Upper lobe of left lung (tissue), 6 donors: ENCODE measurements at places on chromosomes 2 and 18. TPM values are rescaled to one million over a fixed set of nuclear protein-coding genes. Genes with fewer than 3 reads are reported as not detected.
A peak's percentile ranks its signal among the peaks of the same experiment; 100 is the strongest.

- no peak for DNase-seq
Observed at GRCh38 chr2:52936029-52936428, 831.6 kb upstream of the CHAC2 start.

Gene ARHGEF33
- total RNA-seq = 0.37 TPM

DNA sequence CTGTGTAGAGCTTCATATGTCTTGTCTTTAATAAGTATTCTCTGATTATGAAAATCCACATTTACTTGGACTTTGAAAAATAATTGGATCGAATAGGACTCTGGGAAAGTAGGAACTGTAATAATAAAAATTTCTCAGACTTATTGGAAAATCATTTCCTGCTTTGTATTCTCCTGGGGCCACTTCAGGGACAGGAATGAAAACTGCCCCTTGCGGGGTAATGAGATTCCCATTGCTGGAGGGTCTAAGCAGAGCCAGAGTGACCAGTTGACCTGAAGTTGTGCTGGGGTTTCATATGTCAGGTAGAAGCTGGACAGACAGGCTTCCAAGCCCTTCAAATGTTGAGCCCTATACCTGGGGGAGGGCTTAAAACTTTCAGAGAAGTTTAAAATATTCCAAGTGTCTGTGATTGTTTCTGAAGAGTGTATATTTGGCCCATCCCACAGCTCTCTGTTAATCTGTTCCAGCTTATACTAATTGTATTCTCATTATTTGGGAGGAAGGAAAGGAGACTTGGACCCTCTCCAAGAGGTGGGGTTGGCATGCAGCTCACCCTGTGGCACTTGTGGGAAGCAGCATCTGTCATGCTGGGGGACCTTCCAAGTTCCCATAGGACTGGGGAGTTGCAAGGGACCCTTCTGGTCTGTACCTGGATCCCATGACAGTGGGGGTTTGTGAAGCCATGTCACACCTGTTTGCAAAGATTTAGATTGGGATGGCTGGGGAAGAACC, 268.7 kb upstream of the ATP5MC3 start:
- no peak for DNase-seq

GRCh38 chr2:128374001-128374710, 55.5 kb upstream of the HS6ST1 start:
- DNase-seq = peak; percentile 46

DNA sequence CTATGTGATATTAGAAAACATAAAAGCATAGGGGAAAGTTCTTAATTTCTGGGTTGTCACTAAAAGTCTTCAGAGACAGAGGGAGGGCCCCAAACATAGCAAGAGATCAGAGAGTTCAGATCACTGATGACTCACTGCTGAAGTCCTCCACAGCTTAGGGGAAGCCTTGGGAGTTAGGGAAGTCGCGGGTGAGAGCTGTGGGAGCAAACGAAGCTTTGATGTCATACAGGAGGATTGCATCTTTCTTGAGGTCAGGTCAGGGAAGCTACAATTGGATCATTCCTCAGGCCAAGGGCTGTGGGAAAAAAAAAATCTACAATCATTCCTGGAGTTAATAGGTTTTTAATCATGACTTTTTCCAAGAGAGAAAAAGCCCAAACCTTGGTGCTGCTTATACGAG, 96.2 kb downstream of the COPS8 start:
- no peak for DNase-seq

- no peak for DNase-seq
Observed at GRCh38 chr2:119679526-119679837, 481 bp downstream of the TMEM177 start.

DNA sequence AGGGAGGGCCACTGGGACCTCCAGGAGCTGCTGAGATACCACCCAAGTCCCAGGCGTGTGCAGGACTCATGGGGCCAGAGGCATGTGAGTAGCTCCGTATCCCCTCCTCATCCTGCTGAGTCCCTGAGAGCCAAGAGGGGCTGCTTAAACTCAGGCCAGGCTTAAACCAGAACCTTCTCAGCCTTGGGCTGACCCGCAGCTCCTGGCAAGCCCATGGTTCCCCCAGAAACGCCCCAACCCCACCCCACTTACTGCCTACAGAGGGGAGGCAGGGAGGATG, 2.5 kb upstream of the NMUR1 start:
- no peak for DNase-seq

GRCh38 chr18:73093687-73094250, 226.0 kb upstream of the NETO1 start:
- DNase-seq = no peak

Gene PAIP2B
- 9.5 TPM for total RNA-seq

DNA sequence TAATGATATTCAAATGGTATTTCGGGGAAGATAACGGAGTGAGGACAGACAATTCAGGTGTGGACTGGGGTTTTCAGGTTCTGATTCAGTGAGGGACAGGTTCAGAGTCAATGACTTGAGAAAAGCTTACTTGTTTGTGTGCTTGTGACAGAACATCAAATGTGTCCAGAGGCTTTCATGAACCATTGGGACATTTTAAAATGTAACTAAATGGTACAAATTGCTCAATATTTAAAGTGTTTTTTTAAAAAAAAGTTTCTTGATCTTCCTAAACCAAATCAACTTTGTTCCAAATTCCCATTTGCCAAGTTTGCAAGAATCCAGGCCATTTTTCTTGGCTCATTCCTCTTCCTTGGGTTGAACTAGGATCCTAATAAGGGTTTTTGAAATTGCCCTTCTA, 59.4 kb upstream of the BZW1 start:
- no peak for DNase-seq

Gene NFU1
- 49.8 TPM for total RNA-seq

GRCh38 chr18:76208678-76209306, 286.2 kb downstream of the ZNF516 start:
- no peak for DNase-seq

DNA sequence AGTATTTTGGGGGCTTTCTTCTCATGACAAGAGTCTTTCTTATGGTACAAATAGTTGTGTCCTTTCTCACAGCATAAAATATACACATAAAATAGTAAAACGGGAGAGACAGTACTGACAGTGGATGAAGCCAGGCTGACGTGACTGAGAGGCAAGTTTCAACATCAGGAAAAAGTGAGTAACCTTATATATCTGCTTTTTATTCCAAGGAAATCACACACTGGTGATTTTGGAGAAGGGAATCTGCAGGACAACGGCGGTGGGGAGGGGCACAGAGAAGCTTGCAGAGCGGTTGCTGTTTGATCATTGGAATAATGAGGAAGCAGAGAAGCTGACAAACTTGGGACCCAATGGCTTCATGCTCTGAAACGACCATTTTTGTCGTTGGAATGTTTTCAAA, 130.6 kb upstream of the ZNF236 start:
- no peak for DNase-seq

Gene SPATA3
- not detected for total RNA-seq

DNA sequence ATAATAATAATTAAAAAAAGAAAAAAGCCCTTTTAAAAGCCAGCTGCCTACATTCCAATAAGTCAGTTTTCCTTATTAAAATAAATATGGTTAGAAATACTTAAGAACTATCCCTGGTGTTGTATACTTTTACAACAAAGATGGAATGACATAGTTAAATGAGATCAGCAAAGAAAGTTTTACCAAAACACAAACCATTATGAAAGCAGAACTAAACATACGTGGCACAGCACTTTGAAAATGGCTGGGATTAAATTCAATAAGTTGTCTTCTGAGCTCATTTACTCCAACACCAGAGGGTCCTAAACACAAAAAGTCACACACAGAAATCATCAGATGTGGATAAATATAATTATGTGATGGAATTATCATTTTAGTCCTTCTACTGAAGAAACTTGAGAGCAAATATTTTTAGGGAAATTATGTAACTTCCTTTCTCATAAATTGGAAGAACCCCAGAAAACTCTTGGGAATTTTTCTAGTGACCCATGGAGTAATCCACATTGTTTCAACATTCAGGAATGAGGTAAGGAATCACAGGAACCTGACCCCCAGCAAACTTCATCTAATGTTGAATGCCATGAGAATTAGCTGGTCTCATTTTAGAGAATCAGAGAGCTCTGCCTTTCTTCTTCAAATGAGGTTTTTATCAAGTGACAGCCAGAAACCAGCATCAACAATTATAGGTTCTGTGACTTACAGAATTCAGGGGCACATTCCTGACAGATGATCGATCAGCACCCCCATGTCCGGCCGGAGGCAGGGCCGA, 11.5 kb upstream of the TMEM237 start:
- DNase-seq = no peak

Gene IL36B
- total RNA-seq = not detected

GRCh38 chr2:26530240-26530540, 52.3 kb upstream of the OTOF start:
- no peak for DNase-seq

- DNase-seq = no peak
Observed at GRCh38 chr2:55451699-55452098, 32.0 kb upstream of the CCDC88A start.

DNA sequence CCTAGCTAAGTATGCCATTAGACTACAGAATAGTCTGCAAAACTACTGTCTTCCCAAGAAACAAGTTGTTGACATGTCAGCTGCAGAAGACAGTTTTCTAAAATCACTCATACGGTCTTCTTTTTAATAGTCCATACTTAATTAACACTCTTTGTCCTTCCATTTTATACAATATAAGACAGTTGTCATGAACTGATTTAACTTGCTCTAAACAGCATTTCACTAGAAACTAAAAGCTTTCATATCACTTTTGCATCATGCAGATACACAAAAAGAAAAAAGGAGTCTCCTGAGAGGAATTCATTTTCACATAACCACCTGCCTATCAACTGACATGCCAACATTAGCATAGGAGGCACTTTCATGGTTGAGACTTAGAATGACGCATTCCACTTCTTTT, 1159.6 kb upstream of the CHAC2 start:
- DNase-seq = no peak

GRCh38 chr2:109143214-109144187, 14.5 kb downstream of the SH3RF3 start:
- DNase-seq = no peak

GRCh38 chr2:101823859-101824258, 126.4 kb downstream of the MAP4K4 start:
- DNase-seq = no peak
